GM12892 (cell line): ENCODE measurements at places on chromosomes 3 and 15.

GRCh38 chr3:66010739-66011655 lies 27.7 kb downstream of the MAGI1 start:
- no peak for DNase-seq

DNA sequence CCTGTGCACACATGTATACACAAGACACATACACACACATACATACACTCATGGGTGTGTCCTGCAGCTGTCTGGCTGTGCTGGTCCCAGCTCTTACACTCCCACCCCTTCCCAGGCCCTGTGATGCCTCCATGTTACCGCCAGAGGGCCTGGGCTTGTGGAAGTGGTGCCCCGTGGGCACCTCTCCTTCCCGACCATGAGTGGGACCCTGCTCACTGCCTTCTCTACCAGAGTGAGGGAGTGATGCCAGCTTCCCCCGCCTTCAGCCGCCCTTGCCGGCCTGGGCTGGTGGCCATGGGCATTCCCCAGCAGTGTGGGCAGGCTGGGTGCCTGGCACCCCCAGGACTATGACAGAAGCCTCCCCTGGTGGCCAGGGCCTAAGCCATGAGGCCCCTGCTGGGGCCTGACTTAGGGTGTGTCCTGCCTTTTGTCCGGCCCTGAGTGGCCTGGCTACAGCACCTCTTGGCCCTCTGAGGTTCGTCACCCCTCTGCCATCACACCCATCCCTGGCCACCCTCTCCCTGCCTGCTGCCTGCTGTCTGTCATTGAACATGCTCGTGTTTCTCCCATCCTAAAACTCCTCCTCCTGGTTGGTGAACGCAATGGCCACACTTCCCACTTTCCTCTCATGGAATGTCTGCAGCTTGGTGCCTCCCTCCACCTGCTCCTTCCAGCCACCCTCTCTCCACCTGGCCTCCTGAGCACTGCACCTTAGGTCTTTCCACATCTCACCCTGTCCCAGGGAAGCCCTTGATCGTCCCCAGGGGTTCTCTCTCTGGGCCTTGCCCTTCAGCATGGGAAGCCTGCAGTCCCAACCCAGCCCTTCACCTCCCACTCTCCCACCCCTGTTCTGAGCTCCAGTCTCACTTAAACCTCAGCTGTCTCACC lies 14.6 kb downstream of the HDAC11 start:
- no peak for DNase-seq

GRCh38 chr15:58002338-58003126 lies 63.0 kb downstream of the ALDH1A2 start:
- DNase-seq = no peak

DNA sequence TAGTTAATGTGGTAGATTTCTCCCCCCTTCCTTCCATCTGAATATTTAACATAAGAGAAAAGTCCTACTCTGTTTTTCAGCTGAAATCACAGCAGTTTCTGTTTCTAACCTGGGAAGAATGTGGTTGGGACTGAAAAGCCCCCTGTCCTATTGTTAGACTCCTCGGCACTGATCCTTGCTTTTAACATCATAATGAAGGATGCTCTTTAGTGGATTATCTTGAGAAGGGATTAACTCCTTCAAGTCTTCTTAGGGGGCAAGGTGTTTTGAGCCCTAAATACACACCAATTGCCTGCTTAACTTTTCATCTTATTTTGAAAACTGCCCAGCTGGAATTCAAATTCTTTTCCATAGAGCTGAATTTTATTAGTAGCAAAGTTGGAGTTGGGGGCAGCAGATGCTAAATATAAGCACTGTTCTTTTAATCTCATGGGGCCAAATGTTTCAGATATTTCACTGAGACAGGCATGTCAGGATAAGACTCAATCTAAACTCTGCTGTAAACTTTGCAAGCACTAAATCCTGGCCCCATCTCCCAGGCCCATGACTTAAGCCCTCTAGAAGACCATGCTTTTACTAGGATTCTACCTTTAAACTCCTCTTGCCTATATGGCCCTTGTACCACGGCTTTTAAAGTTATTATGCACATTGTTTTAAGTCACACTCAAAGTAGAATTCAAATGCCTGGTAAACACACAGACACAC lies 243.2 kb upstream of the NR2F2 start:
- no peak for DNase-seq

DNA sequence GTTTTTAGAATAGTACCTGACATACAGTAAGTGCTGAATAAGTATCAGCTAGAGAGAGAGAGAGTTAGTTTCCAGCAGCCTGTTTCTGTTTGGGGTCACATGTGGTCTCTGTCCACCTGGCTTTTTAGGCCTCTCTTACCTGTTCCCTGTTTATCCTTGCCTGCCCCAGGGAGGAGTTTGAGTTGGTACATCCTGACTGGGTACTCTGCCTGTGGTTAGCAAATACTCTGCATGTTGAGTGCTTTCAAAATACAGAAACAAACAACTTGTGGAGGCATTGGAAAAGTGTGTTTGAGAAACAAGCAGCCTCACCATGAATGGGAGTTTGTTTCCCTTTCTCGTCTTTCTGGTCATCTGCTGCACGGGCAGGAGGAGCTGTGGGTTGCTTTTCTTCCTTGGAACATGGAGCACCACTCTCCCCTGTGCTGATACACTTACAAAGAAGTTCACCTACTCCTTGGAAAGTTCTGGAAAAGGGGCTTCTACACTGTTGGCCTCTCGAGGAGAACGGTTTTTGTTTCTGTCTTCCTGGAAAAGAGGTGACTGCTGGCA lies 166.1 kb downstream of the PGPEP1L start:
- DNase-seq = no peak
